Hematopoietic multipotent progenitor cell treated with erythropoietin and hydrocortisone succinate and interleukin-3 and kit ligand, for 8 days (in vitro differentiated cells): ENCODE measurements at places on chromosomes 3 and 15.

DNA sequence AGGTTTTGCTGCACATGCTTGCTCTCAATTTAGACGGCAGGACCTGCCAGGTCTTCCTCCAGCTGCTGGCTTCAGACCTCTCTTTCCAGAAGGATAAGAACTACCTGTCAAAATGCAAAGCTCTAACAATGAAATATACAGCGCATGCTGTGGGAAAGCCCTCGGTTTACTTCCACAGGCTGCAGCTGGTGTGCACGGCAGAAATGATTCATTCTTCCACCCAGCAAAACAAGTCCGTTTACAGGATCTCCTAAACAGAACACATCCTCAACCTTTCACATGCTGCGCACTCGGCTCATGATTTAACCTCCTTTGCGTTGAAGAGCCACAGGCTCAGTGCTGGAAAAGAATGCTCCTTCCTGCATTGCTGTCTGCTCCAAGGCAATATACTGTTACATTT is 92.4 kb upstream of the WNT5A start:
- no peak for DNase-seq

GRCh38 chr3:172084871-172085556 is 45.6 kb downstream of the FNDC3B start:
- DNase-seq: no peak

- DNase-seq: no peak
Observed at GRCh38 chr15:47870300-47870955, 153.1 kb downstream of the SEMA6D start.

DNA sequence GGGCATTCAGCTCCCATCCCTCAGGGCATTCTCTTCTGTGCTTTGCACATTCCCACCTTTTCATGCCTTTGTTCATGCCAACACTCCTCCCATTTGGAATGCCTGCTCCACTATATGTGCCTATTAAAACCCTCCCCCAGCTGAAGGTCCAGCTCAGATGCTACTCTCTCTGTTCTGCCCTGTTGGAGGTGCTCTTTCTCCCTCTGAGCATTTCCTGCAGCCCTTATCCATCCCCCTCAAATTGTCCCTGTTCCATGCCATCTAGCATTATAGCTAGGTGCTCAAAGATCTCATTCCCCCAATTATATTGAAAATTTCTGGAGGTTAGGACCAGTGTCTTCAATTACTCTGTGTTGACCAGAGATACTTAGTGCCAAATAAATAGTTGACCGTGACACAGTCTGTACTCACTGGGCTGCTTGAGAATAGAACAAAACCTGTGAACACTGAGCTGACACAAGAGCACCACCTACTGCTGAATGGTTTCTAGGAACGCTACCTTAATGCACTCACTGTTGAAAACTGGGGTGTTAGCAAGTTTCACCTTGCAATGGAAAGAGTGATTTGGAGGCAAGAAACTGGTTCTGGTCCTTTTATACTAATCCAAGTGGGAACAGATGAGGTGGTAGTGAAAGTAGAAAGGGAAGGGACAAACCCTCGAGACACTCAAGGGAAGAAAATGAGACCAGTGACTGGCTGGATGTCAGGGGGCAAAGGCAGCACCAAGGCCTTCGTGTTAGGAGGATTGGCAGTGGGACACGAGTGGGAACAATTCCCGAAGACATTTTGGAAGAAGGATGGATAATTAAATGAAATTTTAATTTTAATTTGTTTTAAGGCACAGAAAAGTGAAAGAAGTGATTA is 289.8 kb upstream of the ROPN1 start:
- DNase-seq: peak; percentile 16

DNA sequence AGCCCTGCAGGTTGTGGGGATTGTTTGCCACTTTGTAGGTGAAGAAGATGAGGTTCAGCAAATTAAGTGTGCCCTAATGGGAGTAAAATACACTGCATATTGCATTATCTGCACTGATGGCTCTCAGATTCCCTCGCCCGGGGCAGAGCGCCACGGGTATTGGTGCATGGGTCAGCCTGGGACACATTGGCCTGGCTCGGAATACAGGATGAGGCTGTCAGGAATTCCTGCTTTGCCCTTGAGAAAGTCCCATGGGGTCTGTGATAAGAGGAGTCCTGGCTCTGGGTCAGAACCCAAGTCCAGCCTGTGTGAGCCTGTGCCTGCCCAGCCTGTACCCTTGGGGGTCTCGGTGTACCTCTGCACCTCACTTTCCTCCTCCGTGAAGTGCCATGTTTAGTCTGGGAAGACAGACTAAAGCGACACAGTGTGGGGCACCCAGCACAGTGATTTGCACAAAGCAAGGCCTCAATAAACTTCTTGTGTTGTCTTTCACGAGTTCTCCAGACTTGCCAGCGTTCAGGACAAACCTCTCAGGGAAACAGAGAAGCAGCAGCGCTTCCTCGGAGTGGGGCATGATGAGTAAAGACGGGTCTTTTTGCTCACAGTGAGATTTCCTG is 107.6 kb downstream of the LRRK1 start:
- no peak for DNase-seq

DNA sequence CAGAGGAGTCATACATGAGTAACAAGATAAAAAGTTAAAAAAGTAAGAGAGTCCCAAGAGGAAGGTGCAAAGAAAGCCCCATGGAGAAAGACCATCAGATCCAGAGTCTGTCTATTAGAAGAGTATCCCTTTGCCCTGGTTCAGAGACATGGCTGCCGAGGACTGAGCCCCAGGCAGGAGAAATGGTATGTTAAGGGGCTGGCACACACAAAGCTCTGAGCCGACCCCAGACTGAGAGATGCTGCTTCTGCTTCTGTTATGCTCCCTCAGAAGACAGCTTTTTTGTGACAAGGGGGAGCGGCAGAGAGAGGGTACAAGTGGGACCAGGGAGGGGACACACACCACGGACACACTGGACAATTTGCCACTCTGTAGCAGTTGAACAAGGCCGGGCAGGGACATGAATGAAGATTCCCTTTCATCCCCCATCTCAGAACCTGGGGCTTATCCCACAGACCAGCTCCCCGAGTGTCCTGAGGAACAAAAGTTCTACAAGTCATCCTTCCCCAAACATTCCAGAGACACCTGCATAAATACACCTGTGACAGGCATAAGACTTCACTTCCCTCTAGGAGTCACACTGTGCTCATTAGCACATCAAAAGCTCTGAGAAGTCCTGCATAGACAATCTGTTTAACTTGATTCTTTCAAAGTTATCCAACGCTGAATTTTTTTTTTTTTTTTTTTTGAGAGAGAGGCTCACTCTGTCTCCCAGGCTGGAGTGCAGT is 161.6 kb upstream of the WNT5A start:
- no peak for DNase-seq

DNA sequence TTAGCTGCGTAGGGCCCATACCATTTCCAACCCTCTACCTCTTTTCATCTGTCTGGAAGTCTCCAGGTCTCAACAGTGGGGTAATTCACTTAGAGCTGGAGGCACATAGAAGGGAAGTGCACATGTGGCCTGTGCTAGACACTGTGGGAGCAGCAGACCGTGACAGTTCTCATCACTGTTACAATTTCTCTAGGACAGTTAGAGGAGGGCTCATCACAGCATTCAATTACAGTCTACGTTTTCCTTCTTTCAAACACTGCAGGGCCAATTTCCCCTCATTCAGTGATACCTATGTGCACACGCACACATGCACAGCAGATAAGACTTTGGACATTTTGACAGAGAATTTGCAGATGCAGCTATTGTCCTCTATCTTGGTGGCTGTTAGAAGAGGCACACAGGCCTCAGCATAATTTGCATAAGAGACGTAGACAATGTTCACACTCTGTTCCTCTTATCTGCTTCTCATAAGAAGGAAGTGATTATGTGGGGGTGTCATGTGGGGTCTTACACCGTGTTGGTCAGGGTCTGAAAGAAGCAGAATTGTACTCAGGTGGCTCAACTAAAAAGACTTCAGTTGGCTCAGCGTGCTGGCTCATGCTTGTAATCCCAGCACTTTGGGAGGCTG is 12.6 kb upstream of the HRG start:
- no peak for DNase-seq

GRCh38 chr3:129398803-129399144 is 29.7 kb downstream of the EFCAB12 start:
- DNase-seq: peak; percentile 48

DNA sequence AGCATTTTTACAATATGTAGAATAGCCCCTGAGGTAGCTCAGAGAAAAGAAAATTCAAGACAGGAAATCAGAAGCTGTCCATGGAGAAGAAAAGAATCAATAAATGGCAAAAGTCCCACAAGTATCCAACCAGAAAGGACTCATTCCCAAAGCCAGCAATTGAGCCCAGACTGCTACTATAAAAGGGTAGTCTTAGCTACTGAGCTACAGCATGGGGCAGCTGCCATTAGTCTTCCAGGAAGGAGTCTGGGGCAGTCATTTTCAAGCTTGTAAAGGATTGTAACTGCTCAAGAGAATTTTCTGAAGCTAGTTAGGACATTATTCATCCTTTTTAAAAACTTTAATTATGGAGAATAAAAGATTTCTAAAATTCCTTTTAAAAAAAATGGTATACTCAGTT is 10.5 kb downstream of the LEKR1 start:
- no peak for DNase-seq

DNA sequence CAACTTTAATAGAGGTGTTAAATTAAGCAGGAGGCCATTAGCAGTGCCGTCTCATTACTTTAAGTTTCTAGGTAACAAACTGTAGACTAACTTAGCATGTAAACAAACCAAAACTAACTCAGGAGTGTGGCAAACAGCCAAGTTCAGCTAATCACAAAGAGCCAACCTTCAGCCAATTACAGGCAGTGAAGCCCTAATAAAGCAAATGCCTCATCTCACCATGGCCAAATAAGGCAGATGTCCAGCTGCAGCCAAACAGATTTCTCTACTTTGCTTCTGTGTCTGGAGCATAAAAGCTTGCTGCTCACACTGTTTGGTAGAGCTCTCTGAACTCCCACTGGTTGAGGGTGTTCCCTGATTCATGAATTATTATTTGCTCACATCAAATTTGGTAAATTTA is 835.4 kb upstream of the GBE1 start:
- no peak for DNase-seq

DNA sequence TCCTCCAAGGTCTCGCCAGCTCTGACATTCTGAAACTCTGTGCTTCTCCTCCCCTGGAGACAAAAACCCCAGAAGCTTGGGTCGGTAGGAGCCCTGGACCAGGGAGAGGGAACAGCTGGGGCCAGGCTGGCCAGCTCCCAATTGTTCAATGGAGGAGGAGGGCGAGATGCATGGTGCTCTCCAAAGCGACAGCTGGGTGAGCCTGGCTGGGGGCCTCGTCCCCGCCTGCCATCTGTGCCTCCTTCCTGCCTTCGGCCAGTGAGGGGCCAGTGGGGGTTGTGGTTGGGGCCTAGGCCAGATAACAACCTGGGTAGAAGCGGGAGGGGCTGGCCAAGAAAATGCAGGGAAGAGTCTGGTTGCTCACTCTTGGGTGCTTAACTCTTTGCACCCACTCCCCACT is 79.4 kb downstream of the CORO2B start:
- DNase-seq: peak; percentile 32

DNA sequence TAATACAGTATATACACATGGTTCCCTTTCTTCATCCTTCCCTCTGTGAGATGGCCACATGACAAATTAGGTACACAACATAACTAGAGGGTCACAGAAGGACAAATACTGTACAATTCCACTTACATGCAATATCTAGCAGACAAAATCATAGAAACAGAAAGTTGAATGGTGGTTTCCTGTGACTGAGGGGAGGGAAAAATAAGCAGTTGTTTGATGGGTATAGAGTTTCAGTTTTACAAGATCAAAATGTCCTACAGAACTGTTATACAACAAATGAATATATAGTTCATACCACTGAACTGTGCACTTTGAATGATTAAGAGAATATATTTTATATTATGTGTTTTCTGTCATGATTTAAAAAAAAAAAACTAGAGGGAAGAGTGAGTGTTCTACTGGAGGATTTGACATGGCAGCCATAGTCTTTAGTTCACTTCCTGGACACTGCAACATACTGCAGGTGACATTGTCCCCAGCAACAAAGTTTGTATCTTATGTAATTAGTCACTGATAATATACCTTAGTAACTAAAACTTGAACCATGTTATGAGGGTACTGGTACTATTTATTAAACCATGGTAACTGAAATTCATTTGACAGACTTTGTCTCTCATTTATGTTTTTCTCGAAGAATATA is 37.2 kb downstream of the CCDC54 start:
- no peak for DNase-seq

DNA sequence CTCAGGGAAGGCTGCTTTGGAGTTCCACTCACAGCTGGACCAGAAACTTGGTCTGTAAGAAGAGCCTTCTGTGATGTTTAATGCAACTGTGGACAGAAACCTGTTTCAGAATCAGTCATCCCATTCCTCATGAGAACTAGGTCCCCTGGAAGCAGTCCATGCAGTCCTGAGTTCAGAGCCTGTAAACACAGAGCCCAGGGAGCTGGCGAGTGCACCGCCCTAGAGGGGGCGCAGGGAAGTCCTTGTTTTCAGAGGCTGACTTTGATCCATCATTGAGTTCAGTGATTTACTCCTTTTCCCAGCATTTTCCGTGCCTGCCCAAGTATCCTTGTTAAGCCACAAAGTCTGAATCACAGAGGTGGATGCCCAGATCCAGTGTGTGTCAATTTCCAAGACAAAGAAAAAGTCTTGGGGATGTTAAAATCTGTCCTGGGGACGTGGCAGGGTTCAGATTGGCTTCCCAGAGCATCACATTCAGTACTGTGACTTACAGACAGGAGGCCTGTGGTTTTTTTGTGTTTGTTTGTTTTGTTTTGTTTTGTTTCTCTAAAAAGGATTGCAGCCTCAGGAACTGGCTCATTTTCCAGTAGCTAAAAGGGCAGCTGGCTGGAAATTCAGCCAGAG is 9.8 kb upstream of the TXNRD3 start:
- DNase-seq: no peak

DNA sequence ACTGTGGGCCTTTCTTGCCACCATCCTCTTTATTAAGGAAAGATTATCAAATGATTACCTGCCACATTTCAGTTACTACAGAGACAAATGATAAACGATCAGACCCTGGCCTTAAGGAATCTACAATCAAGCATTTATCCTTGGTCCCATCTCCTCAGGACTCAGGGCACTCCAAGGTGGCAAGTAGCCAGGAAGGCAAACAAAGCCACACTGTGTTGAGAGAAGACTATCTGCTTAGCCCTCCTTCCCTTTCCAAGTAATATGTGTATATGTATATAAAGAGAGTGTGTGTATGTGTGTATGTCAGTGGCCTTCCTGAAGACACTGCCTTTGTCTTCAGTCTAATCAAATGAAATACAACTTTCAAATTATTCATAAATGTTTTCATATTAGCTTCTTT is 490.1 kb upstream of the ATP11B start:
- no peak for DNase-seq

GRCh38 chr3:113695786-113696645 is at the start of gene USF3:
USF3 (minus strand) TSS chr3:113696642; CDS start chr3:113674878, 21,764 bp downstream.
- peak; percentile 75 for DNase-seq

GRCh38 chr3:71393093-71393492 is 190.4 kb downstream of the FOXP1 start:
- DNase-seq: no peak

GRCh38 chr15:62125773-62126172 is 39.3 kb downstream of the C2CD4B start:
- DNase-seq: peak; percentile 11

- DNase-seq: no peak
Observed at GRCh38 chr3:126573492-126574117, 14.9 kb upstream of the C3orf22 start.
